Stimulated activated CD4-positive, alpha-beta T cell treated with anti-CD3 and anti-CD28 coated beads, Interleukin-15, amount 100 ng/mL, for 1 hour (primary cell): ENCODE measurements at places on chromosomes 1 and 21.
A peak's percentile ranks its signal among the peaks of the same experiment; 100 is the strongest.

DNA sequence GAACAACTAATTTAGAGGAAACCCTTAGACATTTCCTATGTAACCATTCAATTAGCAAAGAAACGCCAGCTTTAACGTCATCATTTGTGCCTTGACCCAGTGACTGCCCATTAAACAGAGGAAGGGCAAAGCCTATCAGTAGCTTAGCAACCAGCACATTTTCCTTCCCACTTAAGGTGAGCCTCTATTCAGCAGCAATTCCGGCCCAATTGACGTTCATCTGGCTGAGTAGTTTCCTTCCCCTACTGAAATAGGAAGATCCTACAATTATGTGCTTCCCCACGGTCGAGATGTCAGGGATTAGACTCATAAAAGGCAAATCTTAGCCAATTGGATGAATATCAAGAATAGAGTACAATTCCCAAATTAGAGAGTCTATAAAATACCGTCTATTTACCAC is 482.1 kb upstream of the ADAMTS5 start:
- no peak for DNase-seq

DNA sequence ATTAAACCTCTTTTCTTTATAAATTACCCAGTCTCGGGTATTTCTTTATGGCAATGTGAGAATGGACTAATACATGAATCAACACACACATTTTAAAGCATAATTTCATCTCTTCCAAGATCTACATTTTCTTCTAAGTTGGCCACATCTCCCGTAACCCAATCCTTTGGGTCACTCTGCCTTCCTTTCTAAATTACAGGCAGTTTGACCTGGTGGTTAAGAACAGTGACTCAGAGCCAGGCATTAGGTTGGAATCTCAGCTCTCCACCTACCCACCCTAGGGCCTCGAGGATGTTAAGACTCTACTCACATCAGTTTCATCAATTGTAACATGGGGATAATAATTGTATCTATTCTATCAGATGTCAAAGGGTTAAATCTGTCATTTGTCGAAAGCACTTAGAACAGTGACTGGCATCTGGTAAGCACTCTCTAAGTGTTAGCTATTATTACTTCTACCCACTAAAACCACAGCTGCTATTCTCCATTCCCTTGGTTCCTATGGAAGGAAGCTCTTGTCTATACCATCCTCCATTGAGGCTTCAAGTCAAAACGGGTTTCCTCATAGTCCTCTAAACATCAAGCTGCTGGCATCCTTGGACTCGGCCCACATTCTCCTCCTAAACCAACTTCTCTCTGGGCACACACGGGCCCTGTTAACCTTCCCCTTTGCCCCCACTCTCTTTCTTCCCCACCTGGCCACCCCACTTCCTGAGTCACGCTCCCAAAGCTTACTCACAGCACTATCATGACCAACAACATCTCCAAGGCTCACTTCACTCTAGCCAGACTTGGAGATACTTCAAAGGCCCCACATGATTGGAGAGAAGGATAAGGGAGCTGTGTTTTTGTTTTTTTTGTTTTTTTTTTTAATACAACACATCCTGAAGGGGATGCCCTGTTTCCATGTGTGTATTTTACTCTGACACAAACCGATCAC is 116.9 kb downstream of the TGFBR3 start:
- DNase-seq: no peak

DNA sequence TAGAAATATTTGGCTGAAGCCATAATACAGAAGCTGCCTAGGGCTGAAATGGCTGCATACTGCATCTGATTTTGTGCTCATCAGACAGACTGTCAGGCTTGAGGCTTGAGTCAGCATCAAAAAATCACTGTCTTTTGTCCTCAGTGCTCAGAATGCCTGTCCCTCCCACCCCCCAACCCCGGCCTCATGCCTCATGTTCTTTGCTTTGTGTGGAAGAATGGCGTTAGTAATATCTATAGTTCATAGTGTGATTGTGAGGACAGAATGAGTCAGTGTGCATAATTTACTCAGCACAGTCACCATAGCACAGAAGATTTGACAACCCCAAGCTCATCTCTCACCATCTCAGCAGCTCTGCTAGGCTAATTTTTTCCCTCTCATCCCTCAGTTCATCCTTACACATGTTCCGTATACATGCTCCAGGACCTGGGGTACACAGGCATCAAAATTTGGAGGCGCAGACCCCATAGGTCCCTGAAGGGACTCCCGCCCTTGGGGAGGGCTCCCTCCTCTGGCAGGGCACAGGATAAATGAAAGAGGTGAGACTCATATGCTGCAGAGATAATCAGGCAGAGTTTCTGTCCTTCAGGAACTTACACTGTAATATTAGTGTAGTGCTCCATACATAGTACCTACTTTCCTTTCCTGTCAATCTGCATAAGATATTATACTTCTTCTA is 159.1 kb upstream of the C8B start:
- DNase-seq: no peak

DNA sequence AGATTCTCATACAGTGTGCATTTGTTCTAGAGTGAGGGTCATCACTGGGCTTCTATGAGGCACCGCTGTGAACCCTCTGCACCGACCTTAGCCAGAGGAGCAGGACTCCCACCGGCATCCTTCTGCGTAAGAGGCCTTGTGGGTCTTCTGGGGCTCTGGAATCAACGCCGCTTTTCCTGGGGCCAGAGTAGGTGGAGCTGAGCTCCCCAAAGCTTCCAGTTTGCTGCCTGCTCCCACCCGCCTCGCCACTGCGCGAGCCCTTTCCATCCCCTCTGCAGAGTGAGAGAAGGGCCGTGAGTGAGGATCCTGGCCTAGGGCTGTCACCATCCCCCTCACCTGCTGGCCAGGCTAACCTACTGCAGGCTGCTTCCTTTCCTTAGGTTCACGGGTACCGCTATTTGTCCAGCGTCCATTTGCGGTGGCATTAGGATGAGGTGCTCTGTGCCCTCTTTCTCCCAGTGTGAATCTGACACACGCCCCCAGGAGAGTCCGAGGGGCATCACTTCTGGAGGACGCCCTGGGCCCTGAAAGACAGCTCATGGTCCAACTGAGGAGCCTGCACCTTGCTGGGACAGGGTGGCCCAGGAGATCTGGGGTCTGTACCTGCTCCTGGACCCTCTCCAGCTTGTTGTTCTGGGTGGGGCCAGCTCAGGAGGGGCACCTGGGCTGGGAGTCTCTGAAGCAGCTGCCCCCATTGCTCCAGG is 36.2 kb downstream of the UMODL1 start:
- DNase-seq: no peak

DNA sequence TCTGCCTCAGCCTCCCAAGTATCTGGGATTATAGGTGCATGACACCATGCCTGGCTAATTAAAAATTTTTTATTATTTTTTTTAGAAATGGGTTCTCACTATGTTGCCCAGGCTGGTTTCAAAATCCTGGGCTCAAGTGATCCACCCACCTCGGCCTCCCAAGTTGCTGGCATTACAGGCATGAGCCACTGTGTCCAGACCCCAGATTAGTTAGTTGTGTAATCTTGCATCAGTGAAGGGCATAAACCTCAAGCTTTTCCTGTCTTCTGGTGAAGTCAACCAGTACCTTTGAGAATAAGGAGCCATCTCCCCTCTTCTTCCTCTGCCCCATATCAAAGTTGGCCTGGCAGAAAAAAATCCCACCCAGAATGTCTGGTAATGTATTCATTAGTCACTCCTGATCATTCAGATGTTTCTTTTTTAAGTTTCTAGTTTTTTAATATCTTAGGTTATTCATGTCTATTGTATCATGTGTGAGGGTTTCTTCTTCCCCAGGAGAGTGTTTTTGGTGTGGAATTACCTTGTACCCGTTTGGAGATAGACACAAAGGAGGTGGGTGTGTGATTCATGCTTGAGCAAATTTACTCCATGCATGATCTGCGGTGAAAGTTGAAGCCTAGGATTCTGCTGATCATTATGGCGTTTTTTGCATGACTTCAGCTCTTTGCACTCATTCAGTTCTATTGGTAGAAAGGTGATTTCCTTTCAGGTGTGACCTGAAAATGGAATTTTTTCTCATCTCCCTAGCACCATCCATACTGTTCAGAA is 144.0 kb downstream of the FMN2 start:
- no peak for DNase-seq

- no peak for DNase-seq
These were observed 33.5 kb upstream of the RGS4 start for GRCh38 chr1:163035446-163036249.

DNA sequence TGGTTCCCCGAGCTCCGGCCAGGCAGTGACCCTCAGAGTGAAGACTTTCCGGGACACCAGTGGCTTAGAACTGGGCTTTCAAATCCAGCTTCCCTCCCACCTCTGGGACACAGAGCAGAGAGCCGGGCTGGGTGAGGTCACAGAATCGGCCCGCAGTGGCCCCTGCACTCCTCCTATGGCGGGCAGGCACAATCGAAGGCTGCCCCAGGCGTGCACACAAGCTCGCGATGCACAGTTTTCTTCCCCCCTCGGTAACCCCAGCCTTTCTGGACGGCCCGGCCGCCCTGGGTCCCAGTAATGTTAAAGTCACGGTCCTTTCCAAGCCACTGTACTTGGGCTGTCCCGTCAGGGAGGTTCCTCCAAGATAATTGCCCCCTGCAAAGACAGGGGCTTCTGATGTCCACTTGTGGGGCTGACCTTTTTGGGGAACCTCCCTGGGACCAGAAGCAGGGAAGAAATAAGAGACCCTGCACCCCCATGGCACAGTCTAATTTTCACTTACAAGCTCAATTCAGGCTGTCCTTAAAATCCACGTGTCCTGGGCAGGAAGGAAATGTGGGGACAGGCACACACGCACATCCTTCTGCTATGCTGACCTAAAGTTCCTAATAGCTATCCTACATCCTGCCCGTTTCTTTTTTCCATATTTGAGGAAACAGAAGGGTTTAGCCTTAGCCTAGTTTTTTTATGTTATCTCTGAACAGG is 13.7 kb downstream of the TFF3 start:
- no peak for DNase-seq

GRCh38 chr1:207844371-207844770 is 66.6 kb downstream of the CD34 start:
- no peak for DNase-seq

- no peak for DNase-seq
These were observed 10.4 kb downstream of the SDCCAG8 start for GRCh38 chr1:243266231-243266630.

- DNase-seq: no peak
These were observed 18.6 kb upstream of the DMRTB1 start for GRCh38 chr1:53440633-53441032.

GRCh38 chr1:31708324-31708723 is 4.5 kb upstream of the COL16A1 start:
- DNase-seq: no peak

GRCh38 chr21:32312976-32313375 is 14.3 kb downstream of the MRAP start:
- DNase-seq: no peak

- no peak for DNase-seq
These were observed 61.0 kb upstream of the NBPF3 start for GRCh38 chr1:21378705-21379494.

DNA sequence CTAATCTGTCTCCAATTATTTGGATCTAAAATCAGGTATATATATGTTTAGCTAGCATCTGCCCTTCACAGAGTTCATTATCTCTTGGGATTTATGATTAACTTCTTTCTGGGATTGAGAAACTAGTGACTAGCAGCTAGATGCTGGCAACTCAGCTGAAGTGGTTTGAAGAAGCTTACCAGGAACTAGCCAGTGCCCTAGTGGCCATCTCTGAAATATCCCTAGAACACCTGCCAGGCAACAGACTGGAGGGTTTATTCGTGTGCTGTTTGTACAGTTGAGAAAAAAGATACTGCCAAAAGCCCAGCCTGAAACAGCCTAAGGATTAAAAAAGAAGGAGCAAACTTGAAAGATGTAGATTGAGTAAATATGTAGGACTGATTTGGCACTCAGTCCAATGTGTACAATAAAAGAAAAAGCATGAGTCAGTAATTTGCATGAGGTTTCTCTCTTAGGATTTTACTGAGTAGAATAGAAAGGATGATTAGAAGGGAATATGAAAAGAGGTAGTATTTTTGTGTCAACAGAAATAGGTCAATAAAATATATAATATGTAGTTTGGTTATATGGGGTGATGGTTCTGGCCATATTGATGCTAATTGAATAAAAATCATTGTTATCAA is 1144.6 kb upstream of the ADGRL2 start:
- DNase-seq: no peak

GRCh38 chr1:109399326-109399957 is 1.7 kb upstream of the SORT1 start:
- DNase-seq: no peak

DNA sequence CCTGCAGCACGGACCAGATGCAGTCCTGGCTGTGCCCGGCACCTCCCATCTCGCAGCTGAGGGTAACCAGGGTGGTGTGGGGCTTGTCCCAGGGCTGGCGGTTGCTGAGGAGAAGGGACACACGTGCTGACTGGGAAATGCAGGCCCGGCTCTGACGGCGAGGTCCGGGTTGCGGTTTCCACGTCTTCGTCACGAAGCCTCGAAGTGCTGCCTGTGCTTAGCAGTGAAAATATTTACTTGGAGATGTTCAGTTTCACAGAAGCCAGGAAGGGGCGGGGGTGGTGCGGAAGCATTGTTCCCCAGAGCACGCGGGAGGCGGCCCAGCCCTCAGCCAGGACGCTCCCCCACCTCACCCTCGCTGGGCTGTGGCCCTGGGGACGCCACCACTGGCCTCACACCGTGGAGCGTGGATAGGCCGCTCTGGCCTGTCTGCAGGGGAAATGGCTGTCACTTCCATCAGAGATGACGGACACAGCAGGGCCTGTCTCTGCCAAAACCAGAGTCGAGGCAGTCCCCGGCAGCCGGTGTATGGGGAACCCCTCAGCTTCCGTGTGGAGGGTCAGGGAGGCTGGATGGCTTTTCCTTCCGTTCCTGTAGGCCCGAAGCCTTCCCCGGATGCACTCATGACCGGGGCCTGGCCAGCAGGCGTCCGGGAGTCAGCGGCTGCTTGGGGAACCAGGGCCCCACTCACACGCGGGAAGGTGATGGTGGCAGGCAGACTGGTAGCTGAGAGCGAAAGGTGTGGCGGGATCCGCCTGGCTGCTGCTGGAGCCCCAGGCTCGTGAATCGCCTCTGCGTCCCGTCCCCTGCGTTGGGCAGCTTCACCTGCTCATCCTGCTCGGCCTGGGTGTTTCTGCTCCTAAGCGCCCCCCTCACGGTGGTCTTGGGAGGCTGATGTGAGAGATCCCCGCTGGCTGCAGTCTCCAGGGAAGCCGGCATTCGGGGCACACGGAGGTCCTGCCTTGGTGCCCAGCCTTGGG is 14.7 kb upstream of the POFUT2 start:
- DNase-seq: peak; percentile 53

GRCh38 chr1:173669491-173669941 is at the start of gene ANKRD45:
Gene ANKRD45, minus strand, starts transcription at chr1:173669851. Its CDS starts 10,433 bp downstream, at chr1:173659418.
- DNase-seq: no peak

DNA sequence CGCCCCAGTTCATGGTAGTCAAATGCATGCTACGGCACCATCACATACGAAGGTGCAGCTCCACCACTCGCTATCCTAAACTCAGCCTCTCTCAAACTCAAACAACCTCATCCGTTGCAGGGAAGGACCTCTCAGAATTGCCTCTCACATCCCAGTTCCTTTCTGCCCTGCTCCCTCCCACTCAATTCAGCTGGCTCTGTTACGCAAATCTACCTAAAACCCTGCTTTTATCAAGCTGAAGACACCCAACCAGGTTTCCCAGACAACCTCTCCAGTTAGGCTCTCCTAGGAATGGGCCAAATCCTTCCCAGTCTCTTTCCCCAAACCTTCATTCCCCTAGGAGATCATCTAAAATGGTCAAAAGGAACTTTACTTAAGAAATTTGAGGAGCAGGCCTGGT is 62.9 kb downstream of the CLSTN1 start:
- no peak for DNase-seq
